Mesendoderm (in vitro differentiated cells): ENCODE measurements at places on chromosomes 16 and 17.
A peak's percentile ranks its signal among the peaks of the same experiment; 100 is the strongest.

- DNase-seq: peak; percentile 62
Measured at GRCh38 chr17:7748076-7748775, 30.7 kb downstream of the DNAH2 start.

GRCh38 chr16:81513204-81514040 is 68.8 kb downstream of the CMIP start:
- peak; percentile 89 for DNase-seq

- no peak for DNase-seq
Measured at GRCh38 chr17:2981325-2981724, 82.1 kb downstream of the OR1D5 start.

DNA sequence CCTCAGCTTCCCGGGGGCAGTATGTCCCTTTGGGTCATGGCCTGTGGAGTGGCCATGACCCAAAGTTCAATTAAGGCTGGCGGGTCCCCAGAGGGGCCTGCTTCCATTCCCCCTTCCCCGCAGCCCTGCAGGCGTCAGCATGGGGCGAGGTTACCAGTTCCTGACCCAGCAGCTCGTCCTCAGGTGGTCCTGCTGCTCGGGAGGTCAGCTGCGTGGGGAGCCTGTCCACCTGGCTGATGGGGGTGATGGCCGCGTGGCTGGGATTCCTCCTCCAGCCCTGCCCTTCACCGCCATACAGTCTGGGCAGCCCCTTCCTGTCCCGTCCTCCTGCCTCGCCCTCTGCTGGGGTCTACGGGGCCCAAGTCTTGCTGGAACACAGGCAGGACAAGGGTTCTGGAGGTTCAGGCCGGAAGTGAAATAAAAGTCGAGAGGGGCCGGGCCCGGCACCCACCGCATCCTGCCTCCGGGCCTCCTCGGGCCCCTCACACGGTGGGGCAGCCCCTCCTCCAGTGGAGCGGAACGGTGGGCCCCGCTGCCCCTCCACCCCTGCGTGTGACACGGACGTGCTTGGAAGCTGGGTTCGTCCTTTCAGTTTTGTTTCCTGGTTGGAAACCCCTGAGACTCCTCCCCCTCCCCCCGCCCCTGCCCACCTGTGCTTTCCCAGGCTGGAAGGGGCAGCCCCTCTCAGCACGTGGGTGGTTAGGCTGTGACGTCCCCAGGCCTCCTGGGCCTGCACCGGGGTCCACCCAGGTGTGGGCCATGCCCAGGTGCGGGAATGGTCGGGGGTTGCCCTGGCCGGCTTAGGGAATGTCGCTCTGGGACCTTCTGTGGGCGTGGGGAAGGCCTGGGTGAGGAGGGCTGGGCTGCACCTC is 6.8 kb downstream of the UBALD2 start:
- DNase-seq: peak; percentile 55

DNA sequence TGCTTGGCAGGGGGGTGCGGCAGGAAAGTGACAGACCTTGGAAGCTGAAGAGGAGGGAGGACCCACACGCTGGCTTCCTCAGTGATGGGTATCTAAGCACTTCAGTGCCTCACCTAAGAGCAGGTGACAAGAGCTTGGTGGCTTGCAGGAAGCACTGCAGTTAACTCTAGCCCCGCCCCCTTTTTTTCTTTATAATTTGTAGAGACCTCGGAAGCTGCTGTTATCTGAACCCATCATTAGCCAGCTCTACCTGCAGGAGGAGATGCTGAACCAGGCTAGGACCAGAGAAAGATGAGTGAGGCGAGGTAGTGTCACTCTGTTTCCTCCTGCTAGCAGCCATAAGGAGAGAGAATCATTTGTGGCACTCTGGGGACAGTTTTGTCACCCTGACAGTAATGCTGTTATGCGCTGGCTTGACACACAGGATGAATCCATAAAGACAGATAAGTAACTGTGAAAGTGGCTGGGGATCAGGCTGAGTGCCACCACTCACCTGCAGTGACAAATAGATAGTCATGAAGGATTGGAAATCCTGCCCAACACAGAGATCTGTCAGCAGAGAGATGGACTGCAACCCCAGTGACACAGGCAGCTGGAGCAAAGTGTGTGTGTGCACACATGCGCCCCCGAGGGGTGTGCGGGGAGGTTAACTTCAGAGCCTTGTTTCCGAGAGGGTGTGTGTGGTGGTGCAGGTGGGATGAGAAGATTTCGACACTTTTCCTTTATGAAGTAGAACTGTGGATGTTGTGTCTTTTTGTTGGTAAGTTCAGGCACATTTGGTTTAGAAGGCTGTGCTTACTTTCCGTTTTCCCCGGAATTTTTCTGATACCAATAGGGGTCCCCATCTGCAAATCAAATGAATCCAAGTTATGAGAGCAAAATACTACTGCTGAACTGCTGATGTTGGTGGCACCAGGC is 224.0 kb downstream of the IRX3 start:
- DNase-seq: peak; percentile 79

- DNase-seq: peak; percentile 98
Measured at GRCh38 chr17:45425125-45425983, 7.3 kb downstream of the ARHGAP27 start.

GRCh38 chr17:50139950-50140885 is 10.3 kb upstream of the SAMD14 start:
- DNase-seq: peak; percentile 94

DNA sequence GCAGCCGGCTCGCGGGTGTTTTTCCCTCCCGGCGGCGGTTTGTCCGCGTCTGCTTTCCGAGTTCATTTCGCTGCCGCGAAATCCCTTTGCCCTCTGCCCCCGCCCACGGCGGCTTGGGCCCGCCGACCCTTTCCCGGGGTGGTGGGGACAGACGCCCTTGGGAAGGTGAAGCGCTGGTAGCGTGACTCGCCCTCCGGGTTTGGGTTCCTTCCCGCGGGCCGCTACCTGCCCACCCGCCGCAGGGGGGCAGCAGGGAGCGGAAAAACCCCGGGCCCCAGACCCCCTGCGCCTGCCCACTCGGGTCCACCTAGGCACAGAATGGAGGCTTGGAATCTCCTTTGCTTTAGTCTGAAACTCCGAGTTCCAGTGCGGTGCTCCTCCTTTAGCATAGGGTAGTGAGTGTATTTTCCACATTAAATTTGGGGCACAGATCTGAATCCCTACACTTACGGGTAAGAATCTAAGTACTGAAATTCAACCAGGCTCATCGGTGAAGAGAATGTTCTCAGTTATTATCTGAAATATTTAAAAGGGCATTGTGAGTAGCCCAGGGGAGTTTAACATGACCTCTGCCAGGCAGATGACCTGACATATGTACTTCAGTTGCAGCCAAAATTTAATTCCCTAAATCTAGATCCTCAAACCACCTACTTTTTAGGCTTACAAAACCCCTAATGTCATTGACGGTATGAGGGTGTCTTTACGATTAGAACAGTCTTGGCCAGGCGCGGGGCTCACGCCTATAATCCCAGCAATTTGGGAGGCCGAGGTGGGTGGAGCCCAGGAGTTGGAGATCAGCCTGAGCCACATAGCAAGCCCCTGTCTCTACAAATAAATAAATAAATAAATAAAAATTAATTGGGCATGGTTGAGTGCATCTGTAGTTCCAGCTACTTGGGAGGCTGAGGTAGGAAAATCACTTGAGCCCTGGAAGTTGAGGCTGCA is 1.0 kb downstream of the NME2 start:
- peak; percentile 69 for DNase-seq

- DNase-seq: peak; percentile 75
Measured at GRCh38 chr17:39252788-39253460, 27.2 kb upstream of the STAC2 start.

- no peak for DNase-seq
Measured at GRCh38 chr16:76428858-76429257, 151.7 kb downstream of the CNTNAP4 start.

GRCh38 chr16:18800293-18800692 is 1.1 kb downstream of the ARL6IP1 start:
- DNase-seq: no peak

- DNase-seq: no peak
Measured at GRCh38 chr17:19805006-19805405, 56.9 kb upstream of the ALDH3A1 start.

- no peak for DNase-seq
Measured at GRCh38 chr16:5030251-5030870, 3.4 kb downstream of the NAGPA start.

- DNase-seq: peak; percentile 85
Measured at GRCh38 chr16:85173981-85174751, 61.9 kb upstream of the CIBAR2 start.

- no peak for DNase-seq
Measured at GRCh38 chr16:27826081-27826892, 237.2 kb downstream of the GSG1L start.

GRCh38 chr16:75074920-75075687 is 41.5 kb downstream of the LDHD start:
- no peak for DNase-seq

DNA sequence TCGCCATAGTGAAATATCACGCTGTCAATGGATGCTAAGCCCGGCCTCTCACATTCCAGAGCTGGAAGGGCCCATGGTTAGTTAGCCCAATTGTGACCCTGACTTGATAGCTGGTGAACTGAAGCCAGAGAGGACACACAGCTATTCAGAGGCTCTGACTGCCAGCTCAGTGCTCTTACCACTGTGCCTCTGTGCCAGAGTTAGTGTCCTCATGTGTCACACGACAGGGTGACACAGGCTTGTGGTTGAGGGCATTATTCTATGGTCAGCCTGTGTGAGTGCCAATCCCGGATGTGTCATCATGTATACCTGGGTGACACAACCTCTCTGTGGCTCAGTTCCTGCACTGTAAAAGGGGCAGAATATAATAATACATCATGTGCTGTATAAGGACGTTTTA is 2.5 kb upstream of the MT1X start:
- no peak for DNase-seq

DNA sequence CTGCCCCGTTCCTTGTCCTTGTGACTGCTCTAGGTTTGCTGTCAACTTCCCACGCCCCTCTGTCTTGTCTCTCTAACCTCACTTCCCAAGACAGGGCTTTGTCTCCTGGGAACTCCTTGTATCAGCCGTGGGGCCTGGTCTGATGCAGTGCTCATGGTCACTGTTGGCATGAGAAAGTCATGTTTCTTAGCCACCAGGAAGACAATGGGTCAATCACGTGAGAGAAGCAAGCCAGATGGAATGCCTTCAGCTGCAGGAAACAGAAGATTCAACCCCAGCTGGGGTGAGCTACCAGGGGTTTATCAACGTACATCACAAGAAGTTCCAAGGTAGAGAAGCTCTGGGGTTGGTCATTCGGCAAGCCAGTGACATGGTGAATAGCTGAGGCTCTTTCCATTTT is 116.6 kb downstream of the IRF8 start:
- DNase-seq: no peak

DNA sequence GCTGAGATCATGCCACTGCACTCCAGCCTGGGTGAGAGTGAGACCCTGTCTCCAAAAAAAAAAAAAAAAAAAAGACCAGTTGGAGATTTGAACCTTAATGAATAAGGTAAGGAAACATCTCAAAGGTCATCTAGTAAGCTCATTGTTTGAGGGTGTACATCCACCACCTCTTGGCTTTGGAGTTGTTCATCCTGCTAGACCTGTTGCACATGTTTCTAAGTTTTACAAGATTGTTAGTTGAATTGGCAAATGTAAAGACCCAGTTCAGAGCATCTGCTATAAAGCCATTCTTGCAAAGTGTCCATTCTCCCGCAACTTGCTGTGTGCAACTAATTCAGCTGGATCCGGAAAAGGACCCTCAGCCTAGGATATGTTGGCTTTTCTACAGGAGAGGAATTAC is 1.5 kb downstream of the PSMD7 start:
- no peak for DNase-seq

- DNase-seq: no peak
Measured at GRCh38 chr17:67469208-67469980, 92.3 kb downstream of the PITPNC1 start.

GRCh38 chr17:56440419-56440818 is 153.1 kb upstream of the NOG start:
- DNase-seq: no peak

DNA sequence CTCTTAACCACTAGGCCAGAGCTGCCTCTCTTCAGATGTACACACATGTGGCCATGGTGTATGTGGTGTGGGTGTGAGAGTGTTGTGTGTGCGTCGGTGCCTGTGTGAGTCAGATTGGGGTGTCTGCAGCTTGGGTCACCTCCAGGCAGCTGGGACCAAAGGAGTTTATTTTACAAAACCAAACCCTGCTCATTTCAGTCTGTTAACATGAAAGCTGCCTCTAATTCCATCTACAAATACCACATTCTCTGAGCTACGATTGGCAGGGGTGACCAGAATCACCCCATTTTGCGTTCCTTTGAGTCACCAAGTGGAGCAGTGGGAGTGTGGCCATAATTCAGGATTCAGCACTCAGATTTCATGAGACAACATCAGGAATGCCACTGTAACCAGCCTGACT is 105.3 kb downstream of the IRX5 start:
- no peak for DNase-seq

- no peak for DNase-seq
Measured at GRCh38 chr17:82677353-82677925, 21.1 kb downstream of the RAB40B start.

DNA sequence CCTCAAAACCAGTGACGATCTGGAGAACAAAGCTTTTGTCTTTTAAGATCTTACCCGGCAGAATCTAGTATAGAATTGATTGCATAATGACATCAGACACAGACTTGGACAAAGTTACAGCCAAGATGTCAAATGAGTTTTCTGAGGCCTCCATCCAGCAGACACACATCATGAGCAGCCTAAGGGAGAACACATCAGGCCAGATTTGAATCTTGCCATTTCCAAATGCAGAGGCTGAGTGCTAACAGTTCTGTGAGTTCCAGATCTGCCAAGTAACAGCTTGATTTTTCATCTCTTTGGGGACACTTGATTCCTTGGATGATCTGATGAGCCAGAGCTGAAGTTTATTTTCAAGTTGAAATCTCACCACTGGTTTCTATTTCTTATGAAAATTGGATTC is 21.0 kb downstream of the NOG start:
- no peak for DNase-seq

- peak; percentile 84 for DNase-seq
Measured at GRCh38 chr16:72400257-72401083, 228.5 kb upstream of the PMFBP1 start.

- no peak for DNase-seq
Measured at GRCh38 chr16:87169509-87169995, 147.6 kb downstream of the C16orf95 start.

DNA sequence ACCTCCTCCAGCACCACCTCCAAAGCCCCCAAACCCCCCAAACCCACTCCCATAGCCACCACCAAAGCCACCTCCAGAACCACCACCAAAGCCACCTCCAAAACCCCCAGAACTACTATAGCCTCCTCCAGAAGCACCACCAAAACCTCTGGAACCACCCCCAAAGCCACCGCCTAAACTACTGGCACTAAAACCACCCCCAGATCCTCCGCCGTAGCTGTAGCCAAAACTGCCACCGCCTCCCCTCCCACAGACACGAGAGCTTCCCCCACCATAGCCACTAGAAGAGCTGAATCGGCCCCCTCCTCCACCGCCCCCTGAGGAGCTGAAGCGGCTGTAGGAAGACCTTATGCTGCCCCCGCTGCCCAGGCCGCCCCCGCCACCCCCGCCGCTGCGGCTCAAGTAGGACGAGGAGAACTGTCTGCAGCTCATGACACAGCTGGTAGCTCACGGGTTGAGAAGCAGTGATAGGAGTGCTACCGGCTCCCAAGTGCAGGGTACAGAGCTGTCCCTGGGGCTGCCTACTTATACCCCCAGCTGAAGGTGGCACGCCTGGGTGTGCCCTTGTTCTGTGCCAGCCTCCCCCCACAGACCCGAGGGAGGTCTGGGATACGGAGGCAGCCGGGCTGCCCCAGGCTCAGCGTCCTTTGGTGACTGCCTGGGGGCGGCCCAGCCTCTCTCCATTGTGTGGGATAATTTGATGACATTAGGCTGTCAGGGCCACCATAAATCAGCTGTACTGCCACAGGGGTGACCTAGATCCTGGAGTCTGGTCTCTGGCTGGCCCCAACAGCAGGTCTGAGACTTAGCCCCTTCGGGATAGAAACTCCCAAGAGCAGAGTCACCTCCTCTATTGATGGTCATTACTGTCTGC is at the start of gene KRT9:
Gene KRT9, minus strand, starts transcription at position 499 of the 874 bp plus-strand sequence. Its CDS starts 67 bp downstream, at position 432.
- no peak for DNase-seq
